Lower lobe of right lung (tissue), 2 donors: ENCODE measurements at places on chromosomes 2 and 18. TPM values are rescaled to one million over a fixed set of nuclear protein-coding genes. Genes with fewer than 3 reads are reported as not detected.

GRHL1 gene
- 6.5 TPM for total RNA-seq

SLC5A7 gene
- total RNA-seq = 0.30 TPM

FOXI3 gene
- total RNA-seq = not detected

TMEM169 gene
- total RNA-seq = 1.2 TPM

SLC14A1 gene
- total RNA-seq = 21.8 TPM

GRCh38 chr18:72986103-72986502 lies 118.3 kb upstream of the NETO1 start:
- no peak for DNase-seq
- H3K4me1 ChIP-seq = no peaks in the 10 kb centered on the region
- no peak overlapping the region for H3K4me3 ChIP-seq
